ENCODE measurements at places on chromosomes 11 and 22.

- DNase-seq: no peak
Observed at GRCh38 chr22:47738472-47739013, 976.1 kb downstream of the TBC1D22A start.

GRCh38 chr11:47329987-47330931 lies 22.2 kb downstream of the MYBPC3 start:
- DNase-seq: no peak

DNA sequence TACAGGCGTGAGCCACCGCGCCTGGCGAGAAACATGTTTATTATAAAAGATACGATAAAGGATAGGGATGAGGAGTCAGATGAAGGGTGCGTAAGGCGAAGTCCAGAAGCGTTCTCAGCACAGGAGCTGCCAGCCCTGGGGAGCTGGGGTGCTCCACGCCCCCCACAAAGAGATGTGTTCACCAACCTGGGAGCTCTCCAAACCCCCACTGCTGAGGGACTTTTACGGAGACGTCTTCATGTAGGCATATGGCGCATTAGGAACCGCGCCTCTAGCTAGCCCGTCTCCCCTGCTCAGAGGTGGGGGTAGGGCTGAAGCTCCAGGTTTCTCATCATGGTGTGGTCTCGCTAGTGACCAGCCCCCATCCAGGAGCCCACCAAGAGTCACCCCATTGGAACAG lies 8.4 kb upstream of the ZBED4 start:
- no peak for DNase-seq

DNA sequence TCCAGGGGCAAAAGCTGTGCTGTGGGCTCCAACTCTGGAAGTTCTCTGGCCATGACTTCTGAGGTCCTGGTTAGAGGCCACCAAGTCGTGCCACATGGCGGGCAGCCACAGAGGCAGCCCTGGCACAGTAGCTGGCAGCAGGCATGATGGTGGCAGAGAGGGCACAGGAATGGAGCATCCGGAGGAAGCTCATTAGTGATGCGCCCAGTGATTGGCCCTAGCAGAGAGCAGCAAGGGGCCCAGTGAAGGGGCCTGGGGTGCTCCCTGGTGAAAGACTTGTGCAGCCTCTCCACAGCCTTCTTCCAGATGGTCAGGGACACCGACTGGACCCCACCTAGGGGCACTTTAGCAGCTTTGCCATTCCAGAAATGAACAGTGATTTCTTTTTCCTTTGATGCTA lies 7.0 kb downstream of the C11orf16 start:
- no peak for DNase-seq

DNA sequence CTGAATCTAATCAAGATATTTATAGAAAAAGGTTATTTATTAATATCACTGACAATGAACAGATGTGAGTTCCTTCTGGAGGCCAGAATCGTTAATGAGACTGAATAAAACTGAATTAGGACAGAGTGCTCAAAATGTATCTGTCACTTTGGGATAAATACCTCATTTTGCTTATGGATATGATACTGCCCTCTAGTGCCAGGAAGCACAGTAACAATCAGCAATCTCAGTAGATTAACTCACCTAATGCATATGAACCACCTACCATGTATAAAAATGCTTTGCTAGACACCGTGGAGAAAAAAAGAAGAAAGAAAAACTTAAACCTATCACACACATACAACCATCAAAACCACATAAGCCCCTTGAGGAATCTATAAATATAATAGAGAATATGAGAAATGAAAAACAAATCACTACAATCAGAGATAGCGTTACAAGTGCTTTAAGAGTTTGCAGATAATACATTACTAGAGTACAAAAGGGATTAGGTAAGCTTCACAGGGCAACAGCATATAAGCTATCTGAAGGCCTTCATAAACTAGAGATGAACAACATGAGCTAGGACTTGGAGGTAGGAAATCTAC lies 117.4 kb downstream of the SGSM3 start:
- DNase-seq: no peak

- no peak for DNase-seq
Observed at GRCh38 chr11:108223348-108224149, 682 bp downstream of the ATM start.

DNA sequence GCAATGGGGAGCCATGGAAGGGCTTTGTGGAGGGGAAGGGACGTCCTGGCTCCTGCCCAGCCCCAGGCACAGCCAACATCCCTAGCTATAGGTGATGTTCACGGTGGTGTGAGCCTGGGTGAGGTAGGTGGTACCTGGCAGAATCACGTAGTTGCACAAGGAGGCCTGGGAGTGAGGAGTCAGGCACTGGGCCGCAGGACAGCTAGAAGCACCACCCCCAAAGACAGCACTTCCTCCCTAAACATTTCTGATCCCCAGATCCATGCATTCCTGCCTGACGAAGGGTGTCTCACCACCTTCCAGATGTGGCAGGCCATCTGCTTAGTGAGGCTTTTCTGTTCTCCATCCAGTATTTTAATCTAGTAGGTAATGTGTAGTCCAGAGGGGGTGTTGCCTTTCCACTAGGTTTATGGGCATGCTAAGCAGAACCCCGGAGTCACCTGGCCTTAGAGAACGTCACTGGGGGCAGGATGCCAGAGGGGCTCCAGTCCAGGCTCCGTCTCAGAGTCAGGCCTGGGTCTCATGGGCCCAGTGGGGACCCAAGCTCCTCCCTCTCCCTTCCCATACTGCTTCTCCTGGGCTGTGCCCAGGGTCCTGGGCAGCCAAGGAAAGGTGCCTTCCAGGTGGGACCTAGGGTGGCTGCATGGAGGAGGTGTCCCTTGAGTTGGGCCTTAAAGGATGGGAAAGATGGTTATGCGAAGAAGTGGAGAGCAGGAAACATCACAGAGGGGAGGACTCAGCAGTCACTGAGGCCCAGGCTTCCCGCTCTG lies 56.2 kb downstream of the OTOG start:
- DNase-seq: no peak

GRCh38 chr11:124987096-124987495 lies 33.1 kb downstream of the CCDC15 start:
- DNase-seq: no peak

DNA sequence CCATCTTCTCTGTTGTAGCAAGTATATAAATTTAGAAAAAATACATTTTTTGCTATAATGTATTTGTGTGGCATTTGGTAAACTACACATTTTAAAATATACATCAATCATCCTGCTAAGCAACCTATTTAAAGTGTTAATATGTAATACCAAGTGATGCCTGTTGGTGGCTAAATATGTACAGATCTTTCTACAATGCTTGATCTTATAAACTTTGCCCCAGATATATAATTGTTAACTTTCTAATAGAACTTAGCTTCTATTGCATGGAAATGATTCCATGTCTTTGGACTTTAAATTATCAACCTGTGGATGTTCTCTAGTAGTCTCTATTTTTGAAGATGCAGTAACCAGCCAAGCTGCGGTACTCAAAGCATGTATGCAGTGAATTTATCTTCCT lies 1260.4 kb upstream of the RAG2 start:
- DNase-seq: no peak

GRCh38 chr11:41612415-41612814 lies 153.0 kb upstream of the LRRC4C start:
- DNase-seq: no peak

GRCh38 chr22:44142421-44143104 lies 38.2 kb upstream of the PARVG start:
- DNase-seq: no peak

- no peak for DNase-seq
Observed at GRCh38 chr11:128476049-128476448, 111.3 kb downstream of the ETS1 start.

DNA sequence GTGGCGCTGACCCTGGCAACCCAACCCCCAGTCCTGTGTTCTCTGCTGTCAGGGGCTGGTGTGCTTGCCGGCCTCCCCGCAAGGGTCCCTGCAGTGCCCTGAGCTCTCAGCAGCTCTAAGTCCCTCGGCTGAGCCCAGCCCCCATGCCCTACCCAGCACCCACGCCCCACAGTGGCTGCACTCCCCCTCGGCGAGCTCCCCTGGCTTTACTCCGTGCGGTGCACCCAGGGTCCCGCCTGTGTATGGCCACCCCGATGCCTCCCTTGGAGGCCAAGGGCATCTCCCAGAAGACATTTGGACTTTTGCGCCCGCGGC lies 72.5 kb upstream of the SHISAL1 start:
- no peak for DNase-seq

- no peak for DNase-seq
Observed at GRCh38 chr22:33492210-33492651, 428.0 kb downstream of the LARGE1 start.

DNA sequence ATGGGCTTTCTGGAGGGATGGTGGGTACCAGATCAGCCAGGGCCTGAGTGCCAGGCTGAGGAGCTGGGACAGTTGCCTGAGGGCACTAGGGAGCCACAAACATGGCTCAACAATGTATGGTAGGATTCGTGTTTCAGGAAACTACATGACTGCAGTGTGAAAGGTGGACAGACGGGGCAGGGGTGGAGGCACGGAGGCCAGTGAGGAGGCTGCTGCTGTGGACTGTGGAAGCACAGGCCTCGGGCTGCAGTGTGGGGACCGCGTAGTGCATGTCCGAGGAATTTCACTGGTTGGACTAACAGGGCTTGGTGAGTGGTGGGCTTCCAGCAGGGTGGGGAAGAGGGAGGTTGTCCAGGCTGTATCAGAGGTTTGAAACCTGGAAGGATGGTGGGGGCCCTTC lies 7.8 kb downstream of the P2RY2 start:
- DNase-seq: no peak

- no peak for DNase-seq
Observed at GRCh38 chr22:19868773-19869471, 14.2 kb upstream of the GNB1L start.

GRCh38 chr11:85628771-85629341 lies 463 bp downstream of the TMEM126B start:
- no peak for DNase-seq

- DNase-seq: no peak
Observed at GRCh38 chr11:118142081-118142480, 10.5 kb downstream of the SCN4B start.

DNA sequence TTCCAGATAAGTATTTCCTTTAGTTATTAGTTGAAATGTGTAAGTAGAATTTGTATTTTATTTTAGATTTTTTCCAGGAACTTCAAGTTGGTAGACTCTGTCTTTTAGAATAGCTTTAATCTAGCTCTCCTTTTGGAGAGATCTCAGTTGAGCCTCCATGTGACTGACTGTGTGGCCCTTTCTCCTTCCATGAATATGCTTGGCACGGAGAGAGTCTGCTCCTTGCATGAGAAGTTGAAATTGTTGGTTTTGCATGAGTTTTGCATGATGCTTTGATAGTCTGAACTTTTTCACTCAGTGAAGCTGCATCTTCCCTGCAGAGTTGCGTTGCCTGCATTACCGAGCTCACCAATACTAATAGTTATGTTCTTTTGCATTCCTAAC lies 32.8 kb upstream of the CTTN start:
- no peak for DNase-seq

GRCh38 chr22:29359469-29359868 lies 28.9 kb downstream of the AP1B1 start:
- no peak for DNase-seq

DNA sequence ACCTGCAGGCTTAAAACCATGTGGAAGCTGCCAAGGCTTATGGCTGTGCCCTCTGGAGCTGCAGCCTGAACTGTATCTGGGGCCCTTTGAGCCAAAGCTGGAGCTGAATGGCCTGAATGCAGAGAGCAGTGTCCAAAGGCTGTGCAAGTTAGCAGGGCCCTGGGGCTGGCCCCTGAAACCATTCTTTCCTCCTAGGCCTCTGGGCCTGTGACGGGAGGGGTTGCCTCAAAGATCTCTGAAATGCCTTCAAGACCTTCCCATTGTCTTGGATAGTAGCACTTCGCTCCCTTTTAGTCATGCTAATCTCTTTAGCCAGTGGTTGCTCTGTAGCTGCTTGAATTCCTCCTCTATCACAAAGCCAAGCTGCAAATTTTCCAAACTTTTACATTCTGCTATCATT lies 12.8 kb upstream of the IFTAP start:
- no peak for DNase-seq

- DNase-seq: no peak
Observed at GRCh38 chr11:78355309-78355705, 62.3 kb downstream of the GAB2 start.

DNA sequence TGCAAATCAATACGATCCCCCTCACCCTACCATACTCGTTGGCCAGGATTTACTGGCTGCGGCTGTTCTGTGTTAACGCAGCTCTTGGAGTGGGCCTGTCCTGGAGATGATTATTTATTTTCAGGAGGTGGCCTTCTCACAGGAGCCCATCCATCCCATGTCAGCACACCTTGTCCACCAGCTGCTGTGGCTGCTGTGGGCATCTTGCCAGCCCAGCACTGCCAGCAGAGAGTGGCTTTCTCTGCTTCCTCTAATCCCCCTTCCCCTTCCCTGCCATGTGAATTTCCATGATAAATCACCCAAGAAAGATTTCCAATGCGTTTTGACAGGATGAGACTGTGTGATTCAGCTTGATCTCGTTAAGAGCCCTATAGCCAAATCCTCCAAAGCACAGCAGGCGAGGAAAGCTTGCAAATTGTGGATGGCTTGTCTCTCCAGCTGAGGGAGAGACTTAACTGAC lies 309.1 kb upstream of the C11orf87 start:
- no peak for DNase-seq

GRCh38 chr11:83722392-83723119 lies 436.4 kb upstream of the CCDC90B start:
- no peak for DNase-seq

DNA sequence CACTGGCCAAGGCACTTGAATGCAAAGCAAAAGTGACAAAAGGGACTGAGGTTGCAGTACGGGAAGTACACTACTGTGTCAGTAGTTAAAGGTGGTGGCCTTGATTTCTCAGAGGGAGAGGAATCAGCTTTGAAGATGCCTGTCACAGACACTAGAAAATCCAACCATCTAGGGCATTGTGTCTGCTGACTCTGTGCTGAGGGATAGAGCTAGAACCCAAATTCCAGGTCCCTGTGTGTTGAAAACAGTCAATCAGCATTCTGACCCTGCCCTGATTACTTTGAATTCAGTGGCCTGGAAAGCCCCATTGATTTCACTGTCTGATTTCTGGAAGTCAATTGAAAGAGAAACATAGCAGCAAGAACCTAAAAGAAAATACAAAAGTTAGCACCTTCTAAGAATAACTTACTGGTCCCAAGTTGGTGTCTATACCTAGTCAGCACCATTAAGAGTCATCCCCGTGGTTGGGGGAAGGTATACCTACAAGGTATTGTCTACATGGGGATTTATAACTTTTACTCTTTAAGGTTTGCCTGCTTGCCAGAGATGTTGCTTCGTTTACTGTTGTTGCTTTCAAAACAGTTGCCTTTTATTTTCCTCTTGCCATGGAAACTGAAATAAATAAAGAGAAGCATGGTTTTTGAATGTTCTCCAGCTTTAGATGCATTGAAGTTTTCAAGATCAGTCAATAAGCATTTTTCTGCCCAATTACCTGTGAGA lies 97.3 kb downstream of the PDHX start:
- DNase-seq: no peak

GRCh38 chr11:131108760-131109159 lies 192.5 kb upstream of the SNX19 start:
- DNase-seq: no peak

GRCh38 chr11:80958361-80958760 lies 1517.5 kb upstream of the TENM4 start:
- DNase-seq: no peak

All from stimulated activated CD4-positive, alpha-beta T cell treated with anti-CD3 and anti-CD28 coated beads, Interleukin-1b, Interleukin-23, amount 100 ng/mL, for 4 hours (primary cell).